Hepatocyte (in vitro differentiated cells): ENCODE measurements at places on chromosomes 6 and 20. TPM values are rescaled to one million over a fixed set of nuclear protein-coding genes. Genes with fewer than 3 reads are reported as not detected.

MROH8 gene
- polyA plus RNA-seq, result 3.7 and 4.8 TPM in 2 replicates

ELOVL2 gene
- polyA plus RNA-seq, result 13.6 and 13.9 TPM in 2 replicates

- DNase-seq, result no peak
Observed at GRCh38 chr6:40349901-40350746, 237.0 kb downstream of the LRFN2 start.

DNA sequence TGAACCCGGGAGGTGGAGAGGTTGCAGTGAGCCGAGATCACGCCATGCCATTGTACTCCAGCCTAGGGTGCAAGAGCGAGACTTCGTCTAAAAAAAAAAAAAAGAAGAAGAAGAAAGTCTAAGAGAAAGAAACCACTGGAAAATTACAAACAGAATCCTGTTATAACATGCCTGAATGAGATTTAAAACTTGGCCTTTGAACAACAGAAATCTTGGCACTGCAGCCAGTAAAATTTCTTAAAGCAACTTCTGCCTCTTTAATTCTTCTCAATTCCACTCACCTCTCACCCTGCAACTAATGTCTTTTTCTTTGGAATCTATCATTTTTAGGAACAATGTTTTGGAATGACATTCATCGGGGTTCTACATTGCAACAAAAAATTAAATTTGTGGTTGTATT lies 26.3 kb downstream of the PM20D2 start:
- DNase-seq, result no peak

DNA sequence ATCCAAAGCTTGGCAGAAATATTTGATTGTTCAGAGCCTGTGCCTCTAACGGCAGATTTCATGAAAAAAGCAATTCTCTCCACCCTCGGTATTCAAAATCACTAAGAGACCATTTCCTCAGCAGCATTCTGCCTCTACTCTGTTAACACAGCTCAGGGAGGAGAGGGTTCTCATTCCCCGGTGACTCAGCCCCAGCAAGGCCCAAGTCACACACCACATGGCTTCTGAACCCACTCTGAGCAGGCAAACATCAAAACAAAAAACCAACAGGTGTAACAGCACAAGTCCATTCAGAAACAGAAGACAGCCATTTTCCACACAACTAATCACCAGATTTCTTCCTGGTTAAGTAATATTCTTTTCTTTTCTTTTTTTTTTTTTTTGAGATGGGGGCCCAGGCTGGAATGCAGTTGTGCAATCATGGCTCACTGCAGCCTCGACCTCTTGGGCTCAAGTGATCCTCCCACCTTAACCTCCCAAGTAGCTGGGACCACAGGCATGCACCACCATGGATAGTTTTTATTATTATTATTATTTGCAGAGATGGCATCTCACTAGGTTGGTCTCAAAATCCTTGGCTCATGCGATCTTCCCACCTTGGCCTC lies 55.4 kb downstream of the GFOD1 start:
- DNase-seq, result no peak

DNA sequence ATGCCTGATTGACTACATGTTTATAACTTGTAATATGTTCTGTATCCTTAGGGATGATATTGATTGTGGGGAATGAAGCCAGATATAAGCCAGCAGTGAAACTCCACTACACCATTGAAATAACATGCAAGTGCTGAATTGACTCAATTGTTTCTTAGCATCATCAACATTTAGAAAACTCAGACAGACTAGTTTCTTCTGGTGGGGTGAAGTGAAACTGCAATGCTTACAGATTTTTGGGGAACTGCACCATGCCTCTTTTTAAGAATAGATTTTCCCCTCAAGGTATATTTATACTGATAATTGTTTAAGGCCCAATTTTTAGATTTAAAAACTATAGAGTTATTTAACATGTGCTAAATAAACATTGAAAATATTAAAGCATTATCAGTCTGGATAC lies 1044.6 kb upstream of the EYS start:
- DNase-seq, result no peak
